ENCODE measurements at places on chromosomes 5 and 9.

- DNase-seq: no peak
Observed at GRCh38 chr5:158937381-158937952, 162.2 kb downstream of the EBF1 start.

GRCh38 chr5:27140831-27141230 is 102.4 kb upstream of the CDH9 start:
- DNase-seq: no peak

DNA sequence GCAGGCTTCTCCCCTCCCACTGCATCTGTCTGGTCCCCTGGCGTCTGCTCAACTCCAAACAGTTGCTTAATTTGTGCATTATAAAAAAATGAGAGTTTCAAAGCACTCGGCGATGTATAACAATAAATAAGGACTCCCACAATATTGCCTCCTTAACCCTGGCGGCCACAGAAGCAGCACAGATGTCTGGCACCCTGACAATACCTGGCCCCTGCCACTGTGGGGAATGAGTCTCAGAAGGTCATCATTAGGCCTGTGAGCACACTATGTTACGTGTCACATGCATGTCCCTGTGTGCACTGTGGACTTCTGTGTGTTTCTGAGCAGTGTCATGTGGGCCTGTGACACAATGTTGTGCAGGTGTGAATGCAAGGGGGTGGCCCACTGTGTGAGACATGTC is 236.5 kb downstream of the PBX3 start:
- no peak for DNase-seq

- no peak for DNase-seq
Observed at GRCh38 chr5:81787474-81788242, 36.8 kb upstream of the SSBP2 start.

GRCh38 chr9:16787724-16788123 is 82.7 kb downstream of the BNC2 start:
- no peak for DNase-seq

- DNase-seq: no peak
Observed at GRCh38 chr9:128115187-128116103, 12.1 kb downstream of the PTGES2 start.

DNA sequence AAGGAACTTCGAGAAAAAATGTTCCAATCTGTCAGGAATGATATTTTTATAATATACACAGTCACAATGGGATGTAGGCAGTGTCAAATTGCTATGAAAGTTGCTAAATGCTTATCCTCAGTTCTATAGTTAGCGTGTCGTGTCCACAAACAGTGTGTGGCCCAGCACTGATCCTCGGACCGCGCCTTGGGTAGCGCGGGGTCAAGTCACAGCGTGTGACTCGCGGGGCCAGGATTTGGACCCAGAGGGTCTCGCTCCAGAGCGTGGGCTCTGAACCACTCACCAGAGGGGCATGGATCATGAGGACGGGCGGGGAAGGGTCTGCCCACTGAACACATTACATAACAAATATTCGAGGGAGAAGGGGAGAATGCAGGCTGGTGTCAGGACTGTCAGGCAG is 171.8 kb downstream of the C9orf50 start:
- no peak for DNase-seq

All from stimulated activated CD4-positive, alpha-beta T cell treated with anti-CD3 and anti-CD28 coated beads, Interleukin-12 subunit alpha, Interleukin-12 subunit beta, amount 100 ng/mL, for 24 hours (primary cell).